Caco-2 (cell line): ENCODE measurements at places on chromosomes 16 and 17. TPM values are rescaled to one million over a fixed set of nuclear protein-coding genes. Genes with fewer than 3 reads are reported as not detected.

The SLC5A10 gene
- total RNA-seq = 0.19 and 0.27 TPM in 2 replicates

The C1QTNF8 gene
- total RNA-seq = not detected in 2 replicates

The PNMT gene
- not detected in 2 replicates for total RNA-seq

The PRR15L gene
- total RNA-seq = 24.3 and 30.5 TPM in 2 replicates

The MARVELD3 gene
- 50.6 and 51.7 TPM in 2 replicates for total RNA-seq

The CRYM gene
- total RNA-seq = 0.39 TPM in 1 of 2 replicates, not detected in the other

The NTN3 gene
- 0.30 and 0.39 TPM in 2 replicates for total RNA-seq

DNA sequence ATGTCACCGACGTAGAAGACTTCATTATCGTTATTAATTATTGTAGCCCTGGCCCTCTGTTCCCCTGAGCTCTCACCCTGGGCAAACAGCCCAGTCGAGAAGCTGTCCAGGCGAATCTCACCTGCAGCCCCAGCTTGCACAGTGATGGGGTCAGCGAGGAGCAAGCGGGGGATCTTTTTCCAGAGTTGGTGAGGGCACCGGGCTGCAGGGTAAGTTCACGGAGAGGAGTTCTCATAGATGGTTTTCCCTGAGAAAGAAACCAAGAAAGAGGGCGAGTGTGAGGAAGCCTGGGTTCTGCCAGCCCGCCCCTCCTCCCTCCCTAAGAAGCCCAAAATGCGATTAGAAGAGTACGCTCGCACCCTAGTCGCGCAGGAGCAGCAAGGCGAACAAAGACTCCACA lies 436 bp downstream of the SPAG5 start:
- peak overlapping the region; percentile 99 for H3K27ac ChIP-seq
- H3K4me3 ChIP-seq = peak overlapping the region; percentile 86
- no peaks in the 10 kb centered on the region for H3K27me3 ChIP-seq
- DNase-seq = no peak

GRCh38 chr16:1900452-1900774 lies 17.8 kb downstream of the HS3ST6 start:
- H3K36me3 ChIP-seq = no peaks in the 10 kb centered on the region
- H3K4me3 ChIP-seq = no peak overlapping the region
- no peaks in the 10 kb centered on the region for H3K4me1 ChIP-seq
- H3K27ac ChIP-seq = no peak overlapping the region
- DNase-seq = no peak
- no peaks in the 10 kb centered on the region for H3K27me3 ChIP-seq

GRCh38 chr17:81414756-81415516 lies 19.7 kb downstream of the BAHCC1 start:
- no peaks in the 10 kb centered on the region for H3K36me3 ChIP-seq
- DNase-seq = no peak
- H3K27ac ChIP-seq = no peak overlapping the region

DNA sequence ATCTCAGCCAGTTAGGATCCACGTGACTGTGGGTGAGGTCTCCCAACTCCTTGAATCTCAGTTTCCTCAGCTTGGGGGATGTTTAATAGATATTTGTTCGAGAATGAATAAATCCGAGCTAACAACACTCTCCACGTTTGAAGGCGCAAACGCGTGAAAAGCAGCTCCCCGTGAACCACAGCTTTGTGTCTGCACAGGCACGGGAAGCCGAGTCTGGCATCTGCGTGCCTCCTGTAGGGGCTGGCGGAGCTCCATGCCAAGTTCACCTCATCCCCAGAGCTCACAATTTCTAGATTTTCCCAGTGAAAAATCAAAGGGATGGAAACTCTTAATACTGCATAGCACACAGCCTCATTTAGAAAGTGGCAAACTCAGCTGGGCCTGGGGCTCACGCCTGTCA lies 14.3 kb downstream of the SGSH start:
- no peak for DNase-seq
- no peaks in the 10 kb centered on the region for H3K4me1 ChIP-seq
- H3K4me3 ChIP-seq = no peak overlapping the region
- no peak overlapping the region for H3K27ac ChIP-seq

DNA sequence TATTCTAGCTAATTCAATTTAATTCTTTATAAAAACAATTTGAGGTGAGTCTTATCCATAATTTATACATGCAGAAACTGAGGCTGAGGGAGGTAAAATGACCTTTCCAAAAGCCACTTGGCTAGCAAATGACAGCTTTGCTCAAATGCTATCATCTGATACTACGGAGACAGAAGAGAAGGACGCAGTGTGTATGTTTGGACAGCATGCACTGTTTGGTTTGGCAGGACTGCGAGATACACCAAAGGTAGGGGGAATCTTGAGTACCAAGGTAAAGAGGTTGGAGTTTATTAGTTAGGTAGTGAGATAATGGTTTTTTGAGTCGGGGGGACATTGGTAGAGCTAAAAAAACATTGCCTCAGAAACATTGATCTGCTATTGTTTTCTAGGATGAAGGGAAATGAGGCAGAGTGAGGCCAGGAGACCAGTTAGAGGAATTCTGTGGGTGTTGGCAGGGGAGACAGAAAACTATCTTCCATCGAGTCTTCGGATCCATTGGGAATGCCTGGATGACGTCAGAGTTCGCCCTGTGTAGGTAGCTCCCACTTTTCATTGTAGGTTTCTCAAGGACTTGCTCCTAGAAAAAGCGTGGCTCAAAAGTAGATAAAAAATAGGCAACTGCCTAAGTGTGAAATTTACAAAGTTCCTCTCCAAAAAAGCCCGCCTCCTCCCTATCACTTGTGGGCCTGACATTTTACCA lies 2.5 kb upstream of the HS3ST4 start:
- H3K4me3 ChIP-seq = no peak overlapping the region
- H3K36me3 ChIP-seq = no peaks in the 10 kb centered on the region
- no peak overlapping the region for H3K27ac ChIP-seq
- DNase-seq = no peak

DNA sequence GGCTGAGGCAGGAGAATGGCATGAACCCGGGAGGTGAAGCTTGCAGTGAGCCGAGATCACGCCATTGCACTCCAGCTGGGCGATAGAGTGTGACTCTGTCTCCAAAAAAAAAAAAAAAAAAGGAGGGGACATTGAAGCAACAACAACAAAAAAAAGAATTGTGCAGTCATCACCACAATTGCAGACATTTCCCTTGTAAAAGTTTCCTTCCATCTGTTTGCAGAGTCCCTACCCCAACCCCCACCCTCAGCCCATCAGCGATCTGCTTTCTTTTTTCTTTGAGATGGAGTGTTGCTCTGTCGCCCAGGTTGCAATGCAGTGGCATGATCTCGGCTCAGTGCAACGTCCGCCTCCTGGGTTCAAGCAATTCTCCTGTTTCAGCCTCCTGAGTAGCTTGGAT lies 3.7 kb downstream of the MGRN1 start:
- no peaks in the 10 kb centered on the region; the same call in 1 of the 2 replicates for H3K36me3 ChIP-seq
- no peak overlapping the region for H3K4me3 ChIP-seq
- DNase-seq = no peak
- no peak overlapping the region for H3K27ac ChIP-seq
- peaks cover 5% of the 10 kb centered on the region; the same call in 1 of the 2 replicates for H3K4me1 ChIP-seq
- no peaks in the 10 kb centered on the region for H3K27me3 ChIP-seq

- DNase-seq = no peak
- H3K4me3 ChIP-seq = no peak overlapping the region
Measured at GRCh38 chr16:28503470-28504259, 3.0 kb downstream of the IL27 start.

GRCh38 chr16:13594823-13595222 lies 325.1 kb upstream of the ERCC4 start:
- no peak overlapping the region for H3K4me3 ChIP-seq
- no peaks in the 10 kb centered on the region for H3K27me3 ChIP-seq
- no peak overlapping the region for H3K27ac ChIP-seq
- no peak for DNase-seq
- H3K36me3 ChIP-seq = no peaks in the 10 kb centered on the region

GRCh38 chr17:80279895-80280294 lies 19.2 kb downstream of the RNF213 start:
- no peak for DNase-seq
- H3K36me3 ChIP-seq = peaks cover 2% of the 10 kb centered on the region; the same call in 1 of the 2 replicates
- no peaks in the 10 kb centered on the region for H3K27me3 ChIP-seq
- no peak overlapping the region for H3K27ac ChIP-seq
- no peak overlapping the region for H3K4me3 ChIP-seq
- no peaks in the 10 kb centered on the region for H3K4me1 ChIP-seq

DNA sequence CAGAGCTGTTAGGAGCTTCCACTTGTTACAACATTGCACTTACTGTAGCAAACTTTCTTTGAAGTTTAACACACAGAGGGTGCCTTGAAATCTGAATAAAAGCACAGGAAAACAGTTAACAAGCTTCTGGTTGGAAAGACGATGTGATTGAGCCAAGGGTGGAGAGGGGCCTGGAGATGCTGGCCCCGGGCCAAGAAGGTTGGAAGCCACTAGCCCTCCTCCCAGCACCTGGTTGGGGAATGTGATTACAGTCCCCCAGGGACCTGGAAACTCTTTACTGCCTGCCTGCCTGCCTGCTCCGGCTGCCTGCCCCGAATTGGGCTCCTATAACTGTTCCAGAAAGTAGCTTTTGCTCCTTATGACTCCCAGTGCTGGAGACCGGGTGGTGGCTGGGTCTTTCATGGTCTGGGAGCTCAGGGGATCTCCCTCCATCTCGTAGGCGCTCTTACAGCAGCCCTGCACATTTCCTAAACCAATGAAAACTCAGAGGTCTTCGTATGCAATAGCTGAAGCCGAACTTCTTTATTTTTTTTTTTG lies 48.0 kb upstream of the ZFHX3 start:
- H3K4me1 ChIP-seq = no peaks in the 10 kb centered on the region
- DNase-seq = no peak
- H3K27ac ChIP-seq = no peak overlapping the region
- no peaks in the 10 kb centered on the region for H3K36me3 ChIP-seq

DNA sequence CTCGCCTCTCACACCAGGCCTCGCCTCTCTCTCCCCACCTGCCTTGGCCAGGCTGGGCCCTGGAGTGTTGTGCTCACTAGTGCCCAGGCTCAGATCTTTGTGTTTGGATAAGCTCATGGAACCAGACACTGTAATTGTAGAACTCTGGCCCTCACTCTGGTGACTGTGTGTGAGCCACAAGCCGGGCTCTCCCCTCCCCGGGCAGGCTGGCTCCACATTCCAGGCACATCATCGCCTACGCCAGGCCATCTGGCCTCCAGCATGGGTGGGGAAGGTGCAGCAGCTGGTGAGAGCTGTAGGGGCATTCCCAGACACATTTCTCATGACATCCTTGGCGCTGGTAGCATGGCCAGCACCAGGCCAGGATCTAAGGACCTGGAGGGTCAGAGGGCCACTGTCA lies 202.3 kb downstream of the RAB11FIP4 start:
- peaks cover 11% of the 10 kb centered on the region for H3K4me1 ChIP-seq
- no peaks in the 10 kb centered on the region for H3K27me3 ChIP-seq
- H3K36me3 ChIP-seq = no peaks in the 10 kb centered on the region
- H3K27ac ChIP-seq = no peak overlapping the region
- H3K4me3 ChIP-seq = no peak overlapping the region
- peak; percentile 21 for DNase-seq

- no peak overlapping the region for H3K4me3 ChIP-seq
- no peaks in the 10 kb centered on the region for H3K27me3 ChIP-seq
- no peak for DNase-seq
- H3K27ac ChIP-seq = no peak overlapping the region
- no peaks in the 10 kb centered on the region for H3K4me1 ChIP-seq
Measured at GRCh38 chr17:8602679-8603078, 27.8 kb downstream of the MYH10 start.

- H3K4me1 ChIP-seq = no peaks in the 10 kb centered on the region
- H3K36me3 ChIP-seq = no peaks in the 10 kb centered on the region
- H3K27ac ChIP-seq = no peak within 1 kb of the TSS
- H3K4me3 ChIP-seq = no peak within 1 kb of the TSS
Measured at GRCh38 chr16:21150375-21151001, at the start of gene DNAH3. Gene DNAH3, minus strand, starts transcription at chr16:21150846. Its CDS starts 527 bp downstream, at chr16:21150319.

DNA sequence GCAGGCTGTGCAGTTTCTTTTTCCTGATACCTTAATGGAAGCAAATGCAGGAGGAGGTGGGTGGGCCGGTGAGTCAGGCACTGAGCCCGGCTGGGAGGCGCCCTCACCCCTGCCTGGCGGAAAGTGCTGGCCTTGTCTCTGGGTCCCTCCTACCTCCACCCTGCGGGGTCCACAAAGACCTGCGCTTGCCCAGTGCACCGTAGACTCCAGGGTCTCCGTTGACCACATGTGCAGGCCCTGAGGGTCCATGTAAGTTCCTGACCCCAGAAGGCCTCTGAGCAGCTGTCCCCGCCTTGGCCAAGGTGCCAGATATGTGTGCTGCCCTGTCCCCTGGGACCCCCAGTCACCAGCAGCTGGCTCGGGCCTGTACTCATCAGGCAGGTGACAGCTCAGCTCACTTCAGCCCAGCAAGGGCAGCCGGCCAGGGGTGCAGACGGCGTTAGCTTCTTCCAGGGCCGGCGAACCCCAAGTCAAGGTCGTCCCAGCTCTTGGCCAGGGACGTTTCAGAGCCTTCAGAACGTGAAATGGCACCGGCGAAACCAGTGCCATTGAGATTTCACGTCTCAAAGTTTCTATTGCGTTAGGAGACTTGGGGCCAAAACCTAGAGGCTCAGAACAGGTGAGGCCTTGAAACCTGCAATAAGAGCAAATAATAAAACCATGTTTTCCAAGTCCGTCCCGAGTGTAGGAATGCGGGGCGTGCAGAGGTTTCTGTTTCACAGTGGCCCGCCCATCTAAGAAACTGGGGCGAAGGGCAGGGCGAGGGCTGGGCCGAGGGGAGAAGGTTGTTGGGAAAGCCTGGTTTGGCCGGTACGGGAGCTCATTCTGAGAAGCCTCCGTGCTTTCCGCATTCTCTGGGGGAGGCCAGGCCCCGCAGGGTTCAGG lies 12.1 kb downstream of the METRNL start:
- no peak overlapping the region for H3K4me3 ChIP-seq
- peaks cover 2% of the 10 kb centered on the region for H3K36me3 ChIP-seq
- no peaks in the 10 kb centered on the region for H3K27me3 ChIP-seq
- peak; percentile 76 for DNase-seq

DNA sequence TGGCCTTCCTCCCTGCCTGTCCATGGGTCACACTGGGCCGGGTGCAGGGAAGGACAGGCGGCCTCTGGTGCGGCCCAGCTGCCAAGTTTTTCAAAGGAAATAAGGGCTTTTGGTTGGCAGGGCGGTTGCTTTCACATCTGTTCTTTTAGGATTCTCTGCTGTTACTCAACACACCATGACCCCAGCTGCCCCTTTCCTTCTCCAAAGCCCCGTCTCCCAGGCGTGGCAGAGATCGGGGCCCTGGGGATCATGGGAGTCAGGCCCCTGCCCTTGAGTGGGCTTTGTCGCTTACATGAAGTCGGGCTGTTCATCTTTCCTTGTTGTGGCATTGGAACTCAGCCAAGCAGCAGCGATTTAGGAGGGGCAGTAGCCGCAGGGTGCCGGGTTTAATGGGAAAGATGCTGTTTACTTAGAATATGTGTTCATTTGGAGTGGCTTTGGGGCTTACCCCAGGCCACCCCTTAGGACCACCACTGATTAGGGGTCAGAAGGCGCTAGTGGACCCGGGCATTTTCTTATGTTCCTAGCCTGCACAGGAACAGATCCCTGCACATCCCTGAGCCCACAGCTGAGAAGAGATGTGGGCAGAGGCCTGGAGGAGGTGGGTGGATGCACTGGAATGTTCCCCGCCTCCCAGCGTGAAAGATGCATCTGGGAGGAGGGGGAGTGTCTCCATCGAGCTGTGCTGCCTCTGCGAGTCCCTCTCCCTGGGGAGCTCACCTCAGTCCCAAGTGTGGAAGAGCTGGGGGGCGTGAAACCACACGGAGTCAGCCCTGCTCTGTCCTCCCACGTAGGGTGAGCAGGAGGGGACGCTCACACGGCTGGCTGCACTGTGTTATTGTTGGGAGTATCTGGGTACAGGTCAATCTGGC lies 6.8 kb upstream of the ADCY7 start:
- no peak for DNase-seq
- no peaks in the 10 kb centered on the region; the same call in 1 of the 2 replicates for H3K36me3 ChIP-seq
- peaks cover 8% of the 10 kb centered on the region; the same call in 1 of the 2 replicates for H3K4me1 ChIP-seq
- H3K27ac ChIP-seq = peak overlapping the region; percentile 51
- H3K27me3 ChIP-seq = no peaks in the 10 kb centered on the region

- H3K27ac ChIP-seq = no peak overlapping the region
- H3K4me3 ChIP-seq = no peak overlapping the region
- H3K4me1 ChIP-seq = no peaks in the 10 kb centered on the region
- H3K27me3 ChIP-seq = no peaks in the 10 kb centered on the region
- no peak for DNase-seq
Measured at GRCh38 chr16:4685776-4686496, 7.4 kb upstream of the NUDT16L1 start.
